ENCODE measurements at places on chromosomes 2 and 18.

DNA sequence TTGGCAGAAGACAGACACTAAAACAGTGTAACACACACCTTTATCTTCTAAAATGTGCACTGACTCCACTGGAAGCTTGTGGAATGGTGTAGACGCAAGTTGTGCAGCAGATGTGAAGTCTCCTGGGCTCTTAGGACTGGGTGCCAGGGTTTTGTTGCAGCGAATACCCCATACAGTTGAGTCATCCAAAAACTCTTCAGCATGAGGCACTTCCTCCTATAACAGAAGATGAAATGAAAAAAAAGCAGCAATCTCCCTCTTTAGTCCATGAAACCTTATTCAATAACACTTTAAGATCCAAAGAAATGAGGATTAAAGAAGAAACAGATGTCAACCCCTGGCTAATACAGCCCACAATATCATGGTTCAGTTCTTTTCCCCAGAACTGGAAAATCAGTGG is 22.2 kb downstream of the BUB1 start:
- DNase-seq: no peak

DNA sequence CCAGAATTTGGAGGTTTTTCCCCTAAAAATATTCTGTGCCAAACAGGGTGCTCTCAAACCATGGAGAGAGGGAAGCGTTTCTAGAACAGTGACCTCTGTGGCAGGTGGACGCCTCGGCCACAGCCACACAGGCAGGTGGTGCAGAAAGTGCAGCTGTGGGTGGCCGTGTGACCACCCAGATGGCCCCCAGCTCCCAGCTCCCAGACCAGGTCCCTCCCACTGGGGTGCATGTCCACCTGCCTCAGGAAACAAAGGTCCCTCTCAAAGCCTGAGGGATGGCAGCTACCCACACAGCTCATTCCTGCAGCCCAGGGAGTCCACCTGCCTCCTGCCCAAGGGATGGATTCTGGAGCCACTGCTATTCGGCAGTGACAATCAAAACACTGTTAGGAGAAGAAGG is 74.5 kb upstream of the PXDN start:
- DNase-seq: no peak

- no peak for DNase-seq
Observed at GRCh38 chr2:168233726-168234406, 13.5 kb downstream of the STK39 start.

DNA sequence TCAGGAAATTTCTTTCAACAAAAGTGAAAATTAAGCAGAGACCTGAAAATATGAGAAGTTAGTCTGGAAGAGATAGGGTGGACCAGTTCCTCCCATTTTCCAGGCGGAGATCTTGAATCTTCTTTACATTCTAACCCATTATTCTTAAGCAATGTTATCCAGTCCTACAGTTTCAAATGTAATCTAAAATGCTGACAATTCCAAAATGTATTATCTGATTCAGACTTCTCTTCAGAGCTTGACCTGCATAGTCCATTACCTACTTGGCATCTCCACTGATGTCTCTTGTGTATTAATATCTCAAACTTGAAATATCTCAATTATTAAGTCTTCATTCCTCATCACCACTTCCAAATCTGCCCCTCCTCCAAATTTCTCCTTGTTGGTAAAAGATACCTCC is 28.4 kb upstream of the SLC39A10 start:
- no peak for DNase-seq

DNA sequence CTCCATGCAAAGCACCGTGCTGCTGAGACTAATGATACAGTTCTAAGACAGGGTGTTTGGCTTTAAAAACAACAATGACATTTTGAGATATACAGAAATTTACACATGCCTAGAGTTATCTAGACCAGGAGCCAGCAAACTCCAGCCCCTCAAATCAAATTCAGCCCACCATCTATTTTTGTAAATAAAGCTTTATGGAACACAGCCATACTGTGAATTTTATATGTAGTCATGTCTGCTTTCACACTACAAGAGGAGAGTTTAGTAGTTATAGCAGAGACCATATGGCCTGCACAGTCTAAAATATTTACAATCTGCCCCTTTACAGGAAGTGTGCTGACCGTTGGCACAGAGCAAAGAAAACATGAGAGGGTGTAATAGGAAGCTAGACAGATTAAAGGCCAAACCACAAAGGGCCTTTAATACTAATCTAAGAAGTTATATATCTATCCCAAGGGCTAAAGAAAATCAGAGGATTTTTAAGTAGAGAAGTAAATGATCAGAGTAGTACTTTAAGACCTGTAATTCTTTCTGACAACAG is 39.4 kb downstream of the NBAS start:
- DNase-seq: no peak

DNA sequence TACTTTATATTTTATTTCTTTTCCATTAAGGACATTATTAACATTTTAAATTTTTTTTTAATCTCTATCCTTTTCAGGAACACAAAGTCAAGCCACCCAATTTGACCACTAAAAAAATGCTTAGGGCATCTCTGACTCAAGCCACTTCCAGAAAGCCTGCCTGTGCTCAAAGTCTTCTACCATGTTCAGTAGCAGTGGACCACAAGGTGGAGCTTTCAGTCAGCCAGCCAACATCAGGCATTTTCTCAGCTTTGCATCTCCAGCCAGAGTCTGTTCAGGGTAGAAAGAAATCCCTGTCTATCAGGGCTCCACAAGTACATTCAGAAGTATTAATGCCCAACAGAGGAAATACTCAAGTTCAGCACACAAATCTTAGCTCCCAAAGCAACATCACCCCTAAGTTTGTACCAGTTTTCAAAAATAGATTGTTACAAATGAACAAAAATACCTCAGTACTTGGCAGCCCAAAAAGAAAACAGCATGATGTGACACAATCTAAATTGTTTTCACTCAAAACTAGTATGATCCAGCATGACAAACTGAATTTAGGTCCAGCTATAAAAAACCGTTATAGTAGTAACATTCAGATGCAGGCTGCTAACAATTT is 37.6 kb downstream of the C18orf63 start:
- peak; percentile 41 for DNase-seq

- no peak for DNase-seq
Observed at GRCh38 chr18:31821545-31822171, 61.0 kb upstream of the SLC25A52 start.

GRCh38 chr2:23589220-23589647 is 204.3 kb downstream of the KLHL29 start:
- no peak for DNase-seq

DNA sequence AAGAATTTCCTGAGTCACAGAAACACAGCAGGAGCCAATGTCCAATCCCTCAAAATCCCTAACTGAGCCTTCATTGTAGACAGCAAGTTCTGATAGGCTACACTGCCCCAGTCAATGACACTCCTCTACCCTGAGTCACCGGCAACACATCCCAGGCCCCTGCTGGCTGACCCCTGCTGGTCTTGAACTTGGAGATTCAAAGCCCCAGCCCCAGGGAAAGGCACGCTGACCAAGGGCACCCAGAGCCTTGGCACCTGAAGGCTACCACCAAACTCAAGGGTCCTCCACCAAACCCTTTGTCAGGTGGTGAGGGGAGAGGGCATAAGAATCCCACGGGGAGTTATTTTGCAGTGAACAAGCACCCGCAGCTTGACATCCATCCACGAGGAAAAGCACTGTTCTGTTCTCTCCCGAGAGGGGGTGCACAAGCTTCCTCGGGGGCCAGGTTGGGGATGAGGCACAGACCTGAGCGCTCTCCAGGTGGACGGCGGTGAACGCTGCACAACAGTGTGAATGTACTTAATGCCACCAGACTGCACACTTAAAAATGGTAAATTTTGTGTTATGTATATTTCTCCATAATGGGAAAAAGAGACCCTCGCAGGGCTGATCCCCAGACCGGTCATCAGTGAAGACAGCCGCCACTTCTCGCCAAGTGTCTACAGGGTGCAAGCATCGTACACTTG is 46.9 kb downstream of the TFCP2L1 start:
- no peak for DNase-seq

GRCh38 chr2:237892984-237893595 is 33.7 kb downstream of the RAMP1 start:
- no peak for DNase-seq

- DNase-seq: no peak
Observed at GRCh38 chr2:7809640-7810039, 872.2 kb upstream of the ID2 start.

DNA sequence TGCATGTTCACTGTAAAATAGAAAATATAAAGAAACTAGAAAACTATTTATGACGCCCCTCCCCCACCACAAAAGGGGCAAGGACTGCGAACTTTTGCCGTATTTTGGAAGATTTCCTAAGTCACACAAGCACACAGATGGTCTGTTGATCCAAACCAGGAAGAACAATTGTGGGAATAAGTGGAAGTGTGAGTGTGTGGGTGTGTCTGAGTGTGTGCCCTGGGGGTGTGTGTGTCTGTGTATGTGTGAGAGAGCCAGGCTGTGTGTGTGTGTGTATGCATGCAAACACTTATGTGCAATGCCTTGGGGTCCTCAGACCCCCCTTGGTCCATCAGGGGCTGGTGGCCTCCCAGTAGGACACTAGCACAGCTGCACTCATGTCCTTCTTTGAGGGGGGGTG is 43.1 kb downstream of the HPCAL1 start:
- DNase-seq: no peak

- no peak for DNase-seq
Observed at GRCh38 chr2:43044093-43044681, 182.2 kb downstream of the ZFP36L2 start.

DNA sequence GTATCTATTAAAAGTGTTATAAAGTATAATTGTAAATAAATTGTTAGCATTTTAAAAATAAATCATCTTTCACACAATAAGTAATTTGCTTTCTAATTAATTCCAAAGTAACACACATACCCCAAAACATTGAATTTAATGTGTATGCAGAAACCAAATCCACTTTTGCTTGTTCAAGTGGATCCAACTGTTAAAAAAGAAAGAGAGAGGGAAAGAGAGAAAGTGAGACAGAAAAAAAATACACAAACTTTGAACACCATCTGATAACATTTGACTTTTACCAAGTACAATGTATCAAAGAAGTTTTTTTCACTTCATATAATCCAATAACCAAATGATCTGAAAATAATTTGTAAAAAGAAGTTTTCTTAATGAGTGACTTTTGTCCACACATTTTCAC is 16.6 kb downstream of the C1D start:
- DNase-seq: no peak

GRCh38 chr2:12774395-12774727 is 57.6 kb downstream of the TRIB2 start:
- DNase-seq: no peak

DNA sequence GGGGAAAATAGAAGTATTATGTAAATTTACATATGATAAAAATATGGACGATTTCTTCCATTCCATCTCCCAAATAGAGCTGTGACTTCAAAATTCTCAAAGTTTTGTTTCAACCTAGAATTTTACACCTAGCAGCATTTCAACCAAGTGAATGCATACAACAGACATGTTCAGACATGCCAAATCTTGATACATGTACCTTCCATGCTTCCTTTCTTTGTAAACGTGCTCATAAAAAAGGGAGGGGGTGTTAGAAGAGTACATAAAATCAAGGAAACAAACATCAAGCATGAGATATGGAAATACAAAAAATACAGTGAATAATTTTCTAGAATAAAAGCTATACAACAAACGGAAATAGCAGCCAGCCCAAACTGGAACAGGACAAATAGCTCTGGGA is 974.2 kb downstream of the ERBB4 start:
- DNase-seq: no peak

GRCh38 chr2:33727361-33728032 is 128.4 kb upstream of the FAM98A start:
- no peak for DNase-seq

- DNase-seq: no peak
Observed at GRCh38 chr2:238883421-238883901, 35.6 kb downstream of the TWIST2 start.

GRCh38 chr2:13014783-13015182 is 298.0 kb downstream of the TRIB2 start:
- no peak for DNase-seq

DNA sequence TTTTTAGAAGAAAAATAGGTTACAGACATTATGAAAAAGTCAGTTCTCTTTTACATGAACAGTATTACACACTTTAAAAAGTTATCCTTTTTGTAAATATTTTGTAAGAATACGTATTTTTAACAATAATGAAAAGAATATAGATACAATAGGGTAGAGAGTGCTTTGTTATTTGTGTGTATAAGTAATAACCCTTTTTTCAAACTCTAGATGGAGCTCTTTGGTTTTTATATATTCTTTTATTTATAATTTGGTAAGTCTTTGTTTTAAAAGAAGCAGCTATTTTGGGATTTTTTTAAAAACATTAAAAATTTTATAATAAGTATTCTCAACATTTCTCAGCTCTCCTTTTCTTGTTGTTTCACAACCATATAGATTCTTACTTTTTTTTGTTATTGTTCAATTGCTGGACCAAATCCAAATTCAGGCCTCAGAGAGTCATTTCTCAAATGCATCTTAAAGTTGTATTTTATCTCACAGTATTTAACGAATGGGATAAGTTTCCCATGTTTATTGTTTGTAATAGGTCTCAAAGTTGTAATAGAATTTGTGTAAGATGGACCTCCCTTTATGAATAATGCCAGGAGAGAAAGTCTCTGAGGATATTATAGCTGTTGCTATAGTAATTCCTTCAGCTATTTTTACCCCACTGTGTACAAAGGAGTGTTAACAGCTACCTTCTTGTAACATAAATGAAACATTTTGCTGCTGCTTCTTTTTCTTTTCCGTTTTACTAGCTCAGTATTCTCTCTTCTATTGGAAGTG is 46.4 kb downstream of the ACYP2 start:
- no peak for DNase-seq

GRCh38 chr2:186187854-186188253 is 298.2 kb upstream of the ZC3H15 start:
- DNase-seq: no peak

- DNase-seq: no peak
Observed at GRCh38 chr18:24472591-24472990, 12.2 kb downstream of the HRH4 start.

DNA sequence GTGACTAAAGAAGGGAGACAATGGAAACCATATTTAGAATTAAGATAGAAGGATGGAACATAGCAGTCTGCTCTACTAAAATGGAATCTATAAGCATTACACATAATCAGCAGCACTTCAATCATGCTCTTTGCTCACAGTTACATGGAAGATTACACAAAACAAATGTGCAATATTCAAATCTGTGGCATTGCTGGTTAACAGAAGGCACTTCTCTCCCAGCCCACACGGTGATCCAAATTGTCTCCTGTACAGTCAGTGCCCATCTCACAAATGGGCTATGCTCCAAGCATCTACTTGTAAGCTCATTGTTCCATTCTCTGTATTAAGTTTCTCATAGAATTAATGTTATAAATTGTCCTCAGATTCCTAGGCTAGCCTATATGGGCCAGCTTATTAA is 716.6 kb downstream of the NRXN1 start:
- DNase-seq: peak; percentile 49

DNA sequence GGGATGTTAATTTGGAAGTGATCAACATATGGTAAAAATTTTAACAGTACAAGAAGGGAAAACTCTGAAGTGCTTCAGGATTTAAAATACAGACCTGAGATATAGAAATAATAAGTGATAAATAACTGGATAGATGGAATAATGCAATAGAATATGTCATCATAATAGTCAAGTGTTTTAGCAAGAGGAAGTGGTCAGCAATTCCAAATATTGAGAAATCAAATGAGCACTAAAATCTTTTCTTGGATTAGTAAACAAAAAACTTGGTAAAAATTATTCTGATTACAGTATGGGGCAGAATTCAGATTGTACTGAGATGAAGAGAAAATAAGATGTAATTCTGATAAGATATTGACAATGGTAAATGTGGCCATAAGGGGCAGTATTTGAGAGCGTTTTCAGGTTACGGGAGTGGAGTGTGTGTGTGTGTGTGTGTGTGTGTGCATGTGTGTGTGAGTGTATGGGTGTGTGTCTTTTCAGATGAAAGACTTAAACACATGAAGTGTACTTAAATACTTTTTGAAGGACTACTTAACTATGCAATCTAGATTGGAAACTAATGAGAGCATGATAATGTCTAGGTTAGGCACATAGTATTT is 217.9 kb upstream of the ITGA4 start:
- no peak for DNase-seq

All from cerebellum (tissue), 4 donors.